Retina (tissue), 1 donor: ENCODE measurements at places on chromosomes 16 and 17.

DNA sequence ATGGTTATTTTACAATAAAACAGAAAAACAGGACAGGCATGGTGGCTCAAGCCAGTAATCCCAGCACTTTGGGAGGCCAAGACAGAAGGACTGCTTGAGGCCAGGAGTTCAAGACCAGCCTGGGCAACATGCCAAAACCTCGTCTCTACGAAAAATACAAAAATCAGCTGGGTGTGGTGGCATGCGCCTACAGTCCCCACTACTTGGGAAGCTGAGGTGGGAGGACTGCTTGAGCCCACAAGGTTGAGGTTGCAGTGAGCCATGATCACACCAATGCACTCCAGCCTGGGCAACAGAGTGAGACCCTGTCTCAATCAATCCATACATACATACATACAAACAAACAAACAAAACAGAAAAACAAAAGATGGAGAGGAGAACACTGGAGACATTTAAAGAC, 45.6 kb downstream of the USP31 start:
- DNase-seq: no peak

GRCh38 chr17:78219396-78220150, 5.5 kb downstream of the BIRC5 start:
- DNase-seq: no peak

DNA sequence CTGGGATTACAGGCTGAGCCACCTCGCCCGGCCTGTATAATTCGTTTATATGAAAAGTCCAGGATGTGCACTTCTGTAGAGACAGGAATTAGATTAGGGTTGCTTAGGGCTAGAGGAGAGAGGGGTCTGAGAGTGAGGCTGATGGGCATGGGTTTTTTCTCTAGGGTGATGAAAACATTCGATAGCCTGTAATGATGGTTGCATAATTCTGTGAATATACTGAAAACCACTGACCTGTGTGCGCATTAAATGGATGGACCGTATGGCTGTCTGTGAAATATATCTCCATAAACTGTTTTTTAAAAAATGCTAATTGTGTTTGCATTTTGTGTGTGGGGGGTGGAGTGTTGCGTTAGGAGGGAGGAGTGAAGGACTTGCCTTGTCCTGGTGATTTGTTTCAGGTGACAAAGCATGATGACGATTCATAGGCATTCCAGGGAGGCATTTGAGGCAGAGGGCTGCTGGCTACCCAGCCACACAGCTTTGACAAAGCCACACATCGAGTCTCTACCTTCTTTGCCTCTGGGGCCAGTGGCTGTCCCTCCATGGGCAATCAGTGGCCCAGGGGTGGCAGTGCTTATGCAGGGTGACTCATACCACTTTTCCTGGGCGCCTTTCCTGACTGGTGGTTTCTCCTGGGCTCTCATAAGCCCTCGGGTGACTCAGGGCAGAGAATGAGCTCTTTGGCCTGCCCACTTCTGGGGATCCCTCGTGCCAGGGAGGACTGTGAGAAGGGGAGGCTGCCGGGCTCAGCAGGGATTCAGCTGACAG, 148.5 kb upstream of the WSCD1 start:
- no peak for DNase-seq

- DNase-seq: no peak
Observed at GRCh38 chr17:48835971-48836370, 5.1 kb downstream of the CALCOCO2 start.

- no peak for DNase-seq
Observed at GRCh38 chr17:51745993-51746392, 412.5 kb downstream of the CA10 start.

DNA sequence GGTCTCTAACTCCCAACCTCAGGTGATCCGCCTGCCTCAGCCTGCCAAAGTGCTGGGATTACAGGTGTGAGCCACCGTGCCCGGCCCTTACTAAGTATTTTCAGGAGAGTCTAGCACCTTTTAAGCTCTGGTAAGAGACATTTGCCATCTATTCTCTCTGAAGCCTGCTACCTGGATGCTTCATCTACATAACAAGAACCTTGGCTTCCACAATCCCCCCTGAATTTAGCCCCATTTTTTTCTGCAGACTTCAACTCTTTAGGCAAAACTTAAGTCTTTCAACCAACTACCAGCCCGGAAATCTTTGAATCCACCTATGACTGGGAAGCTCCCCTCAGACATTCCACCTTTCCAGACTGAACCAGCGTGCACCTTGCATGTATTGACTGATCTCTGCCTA, 14.0 kb upstream of the UBE2I start:
- DNase-seq: no peak

DNA sequence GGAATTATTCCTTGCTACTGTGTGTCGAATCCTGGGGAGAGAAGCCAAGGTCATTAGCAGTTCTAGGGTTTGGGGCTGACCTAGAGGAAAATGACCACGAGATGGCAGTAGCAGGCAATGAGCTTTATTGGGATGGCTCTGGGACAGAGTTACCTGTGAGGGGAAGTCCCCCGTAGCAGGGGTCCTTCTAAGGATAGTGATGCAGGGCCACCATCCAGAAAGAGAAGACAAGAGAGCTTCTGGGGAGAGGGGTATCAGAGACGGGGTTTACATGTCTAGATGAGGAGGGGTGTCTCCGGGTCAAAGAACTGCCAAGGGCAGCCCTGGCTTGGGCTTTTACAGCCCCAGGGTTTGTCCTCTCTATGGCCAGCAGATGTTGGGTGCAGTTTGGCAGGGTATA, 6.4 kb upstream of the GGT6 start:
- peak; percentile 79 for DNase-seq

DNA sequence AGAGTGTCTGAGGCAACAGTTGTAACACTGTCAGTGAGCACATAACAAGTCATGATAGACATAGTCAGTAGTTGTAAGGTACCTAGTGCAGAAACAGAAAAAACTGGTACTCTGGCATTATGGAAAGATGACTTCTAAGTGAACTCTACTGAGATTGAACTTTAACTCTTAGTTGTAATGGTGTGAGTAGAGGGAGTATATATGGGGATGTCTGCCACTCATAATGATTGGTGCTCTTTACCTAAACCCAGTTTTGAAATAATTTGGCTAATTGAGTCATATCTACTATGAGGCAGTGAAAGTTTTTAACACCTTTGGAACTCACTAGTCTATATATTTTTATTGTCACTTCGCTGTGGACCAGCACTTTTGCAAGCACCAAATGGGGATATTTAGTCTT, 6.6 kb downstream of the NLK start:
- DNase-seq: no peak

- DNase-seq: no peak
Observed at GRCh38 chr16:53704445-53704813, 473 bp downstream of the FTO start.

DNA sequence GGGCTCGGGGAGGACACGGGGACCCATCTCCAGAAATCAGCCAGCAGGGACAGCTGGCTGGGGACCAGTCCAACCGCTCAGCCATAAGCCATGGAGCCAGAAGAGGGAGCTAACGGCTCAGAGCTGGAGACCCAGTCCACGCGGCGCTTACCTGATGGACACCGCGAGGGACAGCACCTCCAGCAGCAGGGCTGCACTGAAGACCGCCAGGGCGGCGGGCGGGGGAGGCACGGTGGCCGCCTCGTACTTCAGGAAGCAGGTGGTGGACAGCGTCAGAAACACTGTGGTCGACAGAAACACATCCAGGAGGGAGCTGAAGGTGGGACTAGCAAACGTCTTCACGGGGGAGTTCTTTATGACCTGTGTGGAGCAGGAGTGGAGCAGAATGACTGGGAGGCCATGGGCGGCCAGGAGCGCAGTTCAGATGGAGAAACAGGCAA, 102.6 kb upstream of the CREBBP start:
- peak; percentile 77 for DNase-seq

- DNase-seq: peak; percentile 58
Observed at GRCh38 chr16:11914210-11915113, 1.3 kb downstream of the GSPT1 start.

- no peak for DNase-seq
Observed at GRCh38 chr17:3818786-3819185, 17.8 kb upstream of the ITGAE start.

DNA sequence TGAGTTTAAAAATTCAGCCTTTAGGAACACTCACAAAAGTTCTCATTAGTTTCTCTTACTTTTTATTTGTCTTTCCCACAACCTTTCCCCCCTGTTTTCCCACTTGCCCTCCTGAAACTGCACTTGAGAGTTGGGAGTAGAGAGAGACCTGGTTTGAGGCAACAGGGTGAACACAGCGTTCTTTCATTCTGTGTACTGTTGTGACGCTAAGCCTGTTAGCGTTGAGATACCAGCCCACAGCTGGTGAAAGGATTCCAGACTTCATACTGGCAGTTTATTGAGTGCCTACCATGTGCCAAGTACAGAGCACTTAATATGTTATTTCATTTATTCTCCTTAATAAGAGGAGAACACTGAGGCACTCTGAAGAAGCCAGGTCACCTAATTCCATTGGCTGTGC, 10.3 kb downstream of the TNRC6C start:
- no peak for DNase-seq

DNA sequence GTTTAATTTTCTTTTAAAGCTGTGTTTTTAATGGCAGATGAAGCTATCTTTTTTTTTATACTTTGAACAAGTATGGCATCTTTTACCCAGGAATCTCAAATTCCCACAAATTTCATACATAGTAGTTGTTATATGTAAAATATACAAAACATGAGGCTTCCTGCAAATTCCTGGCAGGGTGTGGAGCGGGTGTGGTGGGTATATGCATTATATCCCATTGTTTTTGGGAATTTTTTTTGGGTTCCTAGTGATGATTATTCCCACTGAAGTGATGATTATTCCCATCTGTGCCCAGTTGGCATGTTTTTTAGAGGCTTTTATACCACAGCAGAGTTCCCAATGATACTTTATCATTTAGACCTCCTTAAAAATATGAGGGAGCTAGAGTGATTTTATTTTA, 320.4 kb downstream of the ZFHX3 start:
- DNase-seq: no peak

GRCh38 chr16:87209808-87210512, 107.2 kb downstream of the C16orf95 start:
- no peak for DNase-seq

- no peak for DNase-seq
Observed at GRCh38 chr17:13351046-13351445, 250.7 kb downstream of the HS3ST3A1 start.
